Suppressor macrophage treated with lipopolysaccharide for 1 hour (primary cell): ENCODE measurements at places on chromosomes 3 and 15.

- DNase-seq = no peak
These were observed 10.9 kb downstream of the GPD1L start for GRCh38 chr3:32117320-32117719.

- DNase-seq = no peak
These were observed 117.3 kb upstream of the ALDH1A3 start for GRCh38 chr15:100762289-100762688.

DNA sequence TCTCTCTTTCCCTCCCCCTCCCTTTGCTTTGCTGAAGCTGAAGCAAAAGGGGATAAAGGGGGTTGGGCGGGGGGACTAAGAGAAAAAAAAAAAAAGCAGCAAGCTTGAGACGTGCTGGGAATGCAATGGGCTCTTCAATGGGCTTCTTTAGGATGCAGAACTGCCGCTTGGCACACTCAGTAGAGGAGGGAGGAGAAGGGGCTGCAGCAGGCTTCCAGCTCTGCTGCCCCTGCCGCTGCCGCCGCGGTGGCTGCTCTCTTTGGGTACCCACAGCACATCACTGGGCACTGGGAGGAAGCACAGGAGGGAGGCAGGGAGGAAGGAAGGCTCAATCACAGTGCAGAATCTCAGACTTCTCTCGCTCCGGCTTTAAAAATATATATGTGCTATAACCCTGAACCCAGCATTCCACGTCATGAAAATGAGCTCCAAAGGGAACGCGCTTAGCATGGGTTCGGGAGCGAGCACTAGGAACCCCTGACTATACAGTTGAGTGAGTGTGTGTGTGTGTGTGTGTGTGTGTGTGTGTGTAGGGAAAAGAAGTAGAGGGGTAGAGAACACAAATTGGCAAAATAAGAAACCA lies 3.5 kb downstream of the SLITRK3 start:
- DNase-seq = no peak

GRCh38 chr15:64092864-64093626 lies 593 bp downstream of the CIAO2A start:
- peak; percentile 64 for DNase-seq

- DNase-seq = no peak
These were observed 12.2 kb downstream of the MAN2A2 start for GRCh38 chr15:90915216-90915807.

DNA sequence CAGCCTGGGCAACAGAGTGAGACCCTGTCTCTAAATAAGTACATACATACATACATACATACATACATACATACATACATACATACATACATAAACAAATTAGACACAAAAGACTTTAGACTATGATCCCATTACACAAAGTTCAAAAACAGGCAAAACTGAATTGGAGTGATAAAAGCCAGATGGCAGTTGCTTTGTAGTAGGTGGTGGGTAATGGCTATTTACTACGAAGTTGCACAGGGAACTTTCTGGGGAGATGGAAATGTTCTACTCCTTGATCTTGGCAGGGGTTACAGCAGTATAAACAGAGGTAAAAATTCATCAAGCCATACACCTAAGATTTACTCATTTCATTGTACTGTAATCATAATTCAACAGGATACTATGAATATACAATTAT lies 63.7 kb upstream of the HRH1 start:
- no peak for DNase-seq

- no peak for DNase-seq
These were observed 57.9 kb downstream of the TPRA1 start for GRCh38 chr3:127532561-127533203.

DNA sequence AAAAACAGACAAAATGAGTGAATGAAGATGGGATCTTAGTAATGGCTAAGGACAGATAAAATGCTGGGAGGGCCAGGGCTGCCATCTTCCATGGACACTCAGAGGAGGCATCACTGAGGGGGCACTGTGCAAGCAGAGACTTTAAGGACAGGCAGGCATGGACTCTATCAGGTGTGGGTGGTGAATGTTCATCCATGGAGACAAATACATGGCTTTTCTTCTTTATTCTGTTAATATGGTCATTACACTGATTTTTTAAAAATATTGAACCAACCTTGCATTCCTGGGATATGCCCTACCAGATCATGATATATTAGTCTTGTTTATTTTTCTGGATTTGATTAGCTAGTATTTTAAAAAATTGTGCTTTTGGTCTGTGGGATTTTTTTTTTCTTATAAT lies 12.2 kb downstream of the NUP210 start:
- no peak for DNase-seq

GRCh38 chr3:70053293-70053692 lies 53.8 kb downstream of the SAMMSON start:
- peak; percentile 73 for DNase-seq

DNA sequence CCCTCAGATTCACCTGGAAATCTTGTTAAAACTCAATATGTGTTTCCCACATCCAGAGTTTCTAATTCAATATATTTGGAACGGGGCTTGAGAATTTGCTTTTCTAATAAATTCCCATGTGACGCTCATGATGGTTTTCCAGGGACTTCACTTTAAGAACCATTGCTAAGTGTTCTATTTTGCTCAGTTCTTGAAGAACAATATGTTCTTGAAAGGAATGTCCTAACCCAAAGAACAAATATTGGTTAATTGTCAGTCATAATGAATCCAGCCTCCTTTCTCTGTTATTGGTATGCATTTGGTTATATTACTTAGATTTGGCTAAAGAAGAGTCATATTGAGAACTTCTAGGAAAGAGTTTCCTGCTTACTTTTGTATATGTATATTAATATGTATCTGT lies 4.4 kb upstream of the PLSCR2 start:
- no peak for DNase-seq

DNA sequence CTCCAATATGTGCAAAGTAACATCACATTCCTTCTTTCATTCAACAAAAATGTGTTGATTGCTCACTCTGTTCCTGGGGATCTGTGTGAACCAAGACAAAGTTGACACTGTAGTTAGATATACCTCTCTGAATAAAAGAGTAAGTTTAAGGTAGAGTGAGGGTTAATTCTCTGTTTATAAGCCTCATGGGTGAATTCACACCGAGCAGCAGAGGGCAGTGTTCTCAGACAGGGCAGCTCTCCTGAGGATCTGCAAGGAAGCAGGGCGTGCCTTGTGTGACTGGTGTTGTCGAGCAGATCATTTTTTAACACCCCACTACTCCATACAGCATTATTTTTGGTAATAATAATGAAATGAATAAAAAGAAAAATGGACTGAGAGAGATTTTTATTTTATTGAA lies 34.4 kb downstream of the PAQR9 start:
- DNase-seq = peak; percentile 84

- DNase-seq = no peak
These were observed 216.0 kb downstream of the DIPK2A start for GRCh38 chr3:144187531-144188210.

- no peak for DNase-seq
These were observed 54.4 kb downstream of the CNTN4 start for GRCh38 chr3:2153053-2153452.
